ENCODE measurements at places on chromosomes 11 and 22. TPM values are rescaled to one million over a fixed set of nuclear protein-coding genes. Genes with fewer than 3 reads are reported as not detected.

The OSM gene
- not detected for total RNA-seq

The DENND6B gene
- 6.8 TPM for total RNA-seq

The MAPK8IP2 gene
- total RNA-seq = 0.50 TPM

The CD3D gene
- not detected for total RNA-seq

The PGR gene
- total RNA-seq = 0.58 TPM

The TEX12 gene
- not detected for total RNA-seq

All from smooth muscle cell of trachea (primary cell).